Posterior cingulate gyrus (tissue), 11 donors: ENCODE measurements at places on chromosomes 7 and 10.

DNA sequence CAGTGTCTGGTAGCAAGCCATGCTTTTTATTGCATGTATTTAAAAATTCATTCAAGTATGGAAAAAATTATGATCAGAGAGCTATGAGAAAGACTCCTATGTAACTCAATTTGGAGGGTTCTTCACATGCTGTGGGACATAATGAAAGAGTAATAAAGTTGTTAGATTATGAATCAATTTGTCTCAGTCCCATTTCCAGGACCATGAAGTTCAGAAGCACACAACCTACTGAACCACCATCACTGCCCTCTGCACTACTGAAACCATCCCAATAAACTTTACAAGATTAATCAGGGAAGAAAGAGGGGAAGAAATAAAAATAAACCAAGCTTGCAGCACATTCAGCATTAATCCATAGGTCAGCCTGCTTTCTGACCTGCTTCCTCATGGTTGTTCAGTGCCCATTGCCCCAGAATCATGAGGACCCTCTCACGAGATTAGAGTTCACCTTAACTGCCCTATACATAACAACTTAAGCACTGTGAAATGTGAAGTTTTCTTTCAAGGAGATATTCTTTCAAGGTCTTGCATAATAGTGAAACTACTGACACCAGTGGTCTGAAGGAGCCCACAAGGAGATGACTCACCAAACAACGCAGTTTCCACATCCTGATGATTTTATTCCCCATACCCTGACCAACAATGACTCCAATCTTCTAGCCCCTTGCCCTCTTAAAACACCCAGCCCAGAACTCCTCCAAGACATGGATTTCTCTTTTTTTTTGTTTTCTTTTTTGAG is 171.5 kb upstream of the ADCY1 start:
- DNase-seq, result no peak

GRCh38 chr10:13110908-13111307 is 10.9 kb downstream of the OPTN start:
- DNase-seq, result no peak

DNA sequence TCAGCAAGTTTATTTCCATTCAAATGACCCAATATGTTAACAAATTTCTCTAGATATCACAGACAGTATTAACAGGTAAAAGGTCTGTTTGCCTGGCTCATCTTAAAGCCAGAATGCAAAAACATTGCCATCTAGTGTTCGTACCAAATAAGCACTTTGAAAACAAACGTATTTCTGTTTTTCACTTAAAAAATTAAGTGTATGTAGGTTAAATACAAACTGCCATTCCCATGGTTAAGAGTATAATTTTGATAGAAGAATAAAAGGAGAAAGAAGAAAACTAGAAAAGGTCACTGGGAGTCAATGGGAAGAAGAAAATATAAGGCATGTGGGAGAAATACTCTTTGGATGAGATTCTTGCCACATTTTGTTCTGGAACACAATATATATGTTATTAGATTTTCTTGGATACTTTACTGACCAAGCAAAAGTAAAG is 51.0 kb downstream of the ORC5 start:
- no peak for DNase-seq

GRCh38 chr10:17984563-17984962 is 32.8 kb downstream of the SLC39A12 start:
- DNase-seq, result no peak

DNA sequence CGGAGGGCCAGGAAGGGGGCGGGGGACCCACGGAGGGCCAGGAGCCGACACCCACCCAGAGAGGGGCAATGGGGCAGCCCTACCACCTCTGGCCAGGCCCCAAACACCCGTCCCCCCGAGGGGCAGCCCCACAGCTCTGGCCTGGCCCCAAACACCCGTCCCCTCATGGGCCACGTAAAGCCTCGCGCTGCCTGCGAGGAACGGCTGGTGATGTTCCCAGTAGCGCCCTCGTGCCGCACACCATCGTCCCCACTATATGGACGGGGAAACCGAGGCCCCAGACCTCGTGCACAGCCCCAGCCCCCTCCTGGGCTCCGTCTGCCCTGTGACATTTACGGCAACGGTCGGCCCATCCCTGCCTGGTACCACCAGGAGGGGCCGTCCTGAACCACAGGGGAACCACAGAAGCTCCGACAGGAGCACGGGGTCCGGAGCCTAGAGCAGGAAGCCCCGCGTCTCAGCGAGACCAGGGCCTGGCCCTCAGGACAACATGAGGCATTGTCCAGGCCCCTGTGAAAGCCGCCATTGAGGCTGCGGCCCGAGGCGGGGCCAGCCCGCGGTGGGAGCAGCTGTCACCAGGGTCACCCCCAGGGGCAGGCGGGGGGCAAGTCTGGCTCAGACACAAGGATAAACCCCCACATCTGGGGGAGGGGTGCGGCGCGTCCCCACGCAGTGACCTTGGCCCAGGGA is 35.6 kb downstream of the GET4 start:
- peak; percentile 63 for DNase-seq

DNA sequence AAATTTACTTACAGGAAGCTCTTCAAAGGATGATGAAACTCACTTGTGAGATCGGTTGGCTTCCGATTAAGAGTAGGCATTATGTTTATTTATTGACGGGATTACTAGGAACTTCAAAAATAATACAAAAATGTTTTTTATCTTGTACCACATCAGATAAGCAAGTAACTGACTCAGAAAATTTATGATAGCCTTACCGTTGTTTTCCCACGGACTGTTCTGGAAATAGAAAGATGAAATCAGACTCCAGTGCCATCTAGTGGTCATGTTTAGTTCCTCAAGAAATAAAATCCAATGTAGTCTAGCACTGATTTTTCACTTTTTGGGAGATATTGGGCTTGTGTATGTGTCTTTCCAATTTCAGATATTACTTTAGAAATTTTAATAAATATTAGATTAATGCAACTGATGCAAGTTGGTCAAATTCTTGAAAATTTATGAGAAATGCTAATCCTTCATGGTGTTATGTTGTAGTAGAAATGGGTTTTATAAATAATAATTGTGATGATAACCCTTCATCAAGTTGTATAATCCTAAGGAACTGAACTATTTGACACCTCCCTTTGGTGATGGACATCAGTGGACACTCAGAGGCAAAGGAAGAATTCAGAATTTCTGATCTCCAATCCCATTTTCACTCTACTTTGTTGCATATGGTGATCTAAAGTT is 168.8 kb downstream of the TMEM26 start:
- DNase-seq, result no peak

- no peak for DNase-seq
Measured at GRCh38 chr10:113000876-113001598, 51.0 kb downstream of the TCF7L2 start.

DNA sequence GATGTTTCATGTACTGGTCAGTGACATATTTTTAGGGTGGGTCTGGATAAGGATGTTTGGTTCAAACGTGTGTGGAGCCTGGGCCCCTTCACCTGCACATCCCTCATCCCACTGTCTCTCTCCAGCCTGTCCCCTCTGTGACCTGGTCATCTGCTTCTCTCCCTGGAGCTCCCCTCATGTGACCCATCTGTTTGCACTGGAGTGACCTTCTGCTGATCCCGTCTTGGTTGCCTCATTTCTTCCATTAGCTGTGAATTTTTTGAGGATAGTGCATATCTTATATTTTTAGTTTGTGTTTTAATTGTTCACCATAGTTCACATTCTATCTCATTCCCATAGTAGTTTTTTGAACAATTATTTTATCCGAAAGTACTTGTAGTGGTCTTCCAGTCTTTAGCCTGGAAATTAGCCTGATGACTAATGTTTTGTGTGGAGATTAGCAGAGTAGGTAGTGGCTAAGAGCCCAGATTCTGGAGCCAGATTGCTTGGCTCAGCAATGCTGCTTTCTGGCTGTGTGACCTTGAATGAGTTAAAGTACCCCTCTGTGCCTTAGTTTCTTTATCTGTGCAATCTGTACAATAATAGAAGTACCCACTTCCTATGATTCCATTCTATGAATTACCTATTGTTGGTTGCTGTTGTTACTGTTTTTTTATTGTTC is 224.5 kb downstream of the LRMDA start:
- no peak for DNase-seq

GRCh38 chr7:25118048-25118753 is 6.9 kb downstream of the CYCS start:
- DNase-seq, result no peak

DNA sequence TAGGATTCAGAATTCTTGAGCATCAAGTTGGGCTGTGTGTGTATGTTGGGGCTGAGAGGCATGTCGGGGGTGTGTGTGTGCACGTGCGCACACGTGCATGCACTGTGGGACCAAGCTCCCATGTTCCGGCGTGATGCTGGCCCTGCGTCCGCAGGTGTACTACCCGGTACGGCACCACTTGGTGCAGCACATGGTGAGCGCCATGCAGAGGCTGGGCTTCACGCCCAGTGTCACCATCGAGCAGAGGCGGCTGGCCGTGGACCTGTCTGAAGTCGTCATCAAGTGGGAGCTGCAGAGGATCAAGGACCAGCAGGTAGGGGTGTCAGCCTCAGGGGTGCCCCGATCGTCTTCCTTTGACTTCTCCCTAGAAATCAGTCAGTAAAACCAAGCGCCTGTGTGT is 77.7 kb downstream of the TRRAP start:
- DNase-seq, result no peak

GRCh38 chr7:6306471-6306870 is 34.0 kb upstream of the CYTH3 start:
- DNase-seq, result no peak

- DNase-seq, result no peak
Measured at GRCh38 chr7:135879233-135879632, 97.9 kb downstream of the MTPN start.

GRCh38 chr10:52145636-52146035 is 168.4 kb upstream of the DKK1 start:
- no peak for DNase-seq

GRCh38 chr10:94038024-94038423 is 44.3 kb downstream of the PLCE1 start:
- DNase-seq, result no peak

GRCh38 chr10:69439813-69440506 is 11.3 kb upstream of the TSPAN15 start:
- DNase-seq, result no peak
